ENCODE measurements at places on chromosomes 5 and 9.

DNA sequence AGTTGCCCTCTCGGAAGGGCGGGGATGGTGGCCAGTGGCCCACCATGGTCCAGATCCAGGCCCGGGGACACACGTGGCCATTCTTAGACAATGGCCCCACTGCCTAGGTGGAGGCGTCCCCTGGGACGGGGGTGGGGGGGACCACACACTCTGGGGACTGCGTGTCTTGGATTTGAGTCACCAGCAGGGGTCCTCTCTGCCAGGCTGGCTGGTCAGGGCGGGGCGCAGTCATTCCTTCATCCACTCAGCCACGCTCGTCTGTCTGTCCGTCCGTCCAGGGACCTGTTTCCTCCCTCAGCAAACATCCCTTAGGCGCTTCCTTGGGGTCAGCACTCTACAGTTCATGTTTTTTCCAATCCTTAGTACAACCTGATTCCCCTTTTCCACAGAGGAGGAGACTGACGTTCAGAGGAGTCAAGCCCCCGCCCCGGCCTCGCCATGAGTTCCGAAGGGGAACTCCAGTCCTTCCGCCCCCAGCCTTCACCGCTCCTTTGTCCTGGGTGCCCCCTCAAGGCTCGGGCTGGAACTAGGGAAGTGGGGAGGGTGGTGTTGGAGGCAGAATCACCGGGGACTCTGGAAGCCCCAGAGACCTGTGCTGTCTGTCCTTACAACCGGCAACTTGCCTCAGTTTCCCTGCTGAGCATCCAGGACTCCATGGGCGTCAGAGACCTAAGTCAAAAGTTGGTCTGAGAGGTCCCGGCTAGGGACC is 276.6 kb upstream of the MVB12B start:
- no peak for DNase-seq

- DNase-seq: no peak
Measured at GRCh38 chr5:170562875-170563228, 59.0 kb downstream of the KCNIP1 start.

DNA sequence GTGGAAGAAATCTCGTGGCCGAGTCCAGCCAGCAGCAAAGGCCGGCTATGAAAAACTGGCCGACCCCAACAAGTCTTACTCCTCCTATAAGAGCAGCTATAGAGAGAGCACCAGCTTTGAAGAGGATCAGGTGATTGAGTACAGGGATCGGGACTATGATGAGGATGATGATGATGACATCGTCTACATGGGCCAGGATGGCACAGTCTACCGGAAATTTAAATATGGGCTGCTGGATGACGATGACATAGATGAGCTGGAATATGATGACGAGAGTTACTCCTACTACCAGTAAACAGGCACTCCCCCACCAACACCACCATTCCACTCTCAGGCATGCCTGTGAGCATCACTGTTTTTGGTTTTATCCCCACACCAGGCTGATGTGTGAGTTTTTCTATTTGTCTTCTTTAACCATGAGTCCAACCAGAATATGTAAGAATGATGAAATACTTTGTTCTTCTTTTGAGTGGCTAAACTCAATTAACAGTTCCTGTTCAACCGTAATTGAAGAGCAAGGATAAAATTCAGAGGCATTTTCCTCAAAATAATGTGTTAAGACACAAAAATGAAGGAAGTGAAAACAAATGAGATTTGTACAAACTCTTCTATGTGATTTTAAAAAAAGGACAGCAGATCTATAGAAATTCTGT is 35.5 kb downstream of the RFK start:
- no peak for DNase-seq

DNA sequence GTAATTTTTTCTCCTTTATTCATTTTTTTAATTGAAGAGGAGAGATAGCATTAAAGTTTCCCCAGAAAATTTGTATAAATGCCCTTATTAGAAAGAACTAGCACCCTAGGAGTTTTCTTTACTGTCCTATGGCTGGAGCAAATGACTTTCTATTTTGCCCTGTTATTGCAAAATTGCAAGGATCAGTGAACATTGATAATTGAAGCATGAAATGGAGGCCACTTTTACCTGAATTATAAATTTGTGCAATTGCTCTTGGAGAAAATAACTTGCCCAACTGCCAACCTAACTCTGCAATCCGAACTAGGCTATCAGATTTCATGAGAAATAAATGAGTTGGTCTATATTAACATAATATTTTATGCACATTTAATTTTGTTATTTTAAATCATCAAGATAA is 111.9 kb downstream of the MTRR start:
- DNase-seq: no peak

DNA sequence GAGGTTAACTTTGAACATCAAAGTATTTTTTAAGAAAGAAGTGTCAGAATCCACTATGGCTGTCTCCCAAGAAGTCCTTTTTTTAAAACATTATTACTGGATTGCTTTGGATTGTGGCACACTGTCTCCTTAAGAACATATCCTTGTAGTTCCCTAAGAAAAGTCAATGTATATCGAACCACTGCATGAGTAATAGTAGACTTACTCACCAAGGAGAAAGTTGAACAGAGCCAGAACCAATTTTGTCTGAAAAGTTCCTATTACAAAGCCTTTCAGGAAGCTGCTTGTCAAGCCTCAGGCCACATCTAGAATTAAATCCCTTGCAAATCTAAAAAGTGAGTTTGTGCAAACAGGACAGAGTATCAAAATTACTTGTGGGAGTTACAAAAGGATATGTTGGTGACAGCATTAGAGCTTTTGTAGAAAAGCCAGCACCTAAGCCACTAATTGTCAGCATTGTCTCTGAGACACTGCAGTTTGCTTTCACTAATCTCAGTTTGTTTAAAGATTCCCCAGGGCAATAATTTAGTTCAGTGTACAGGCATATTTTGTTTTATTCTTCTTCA is 195.4 kb downstream of the MPDZ start:
- DNase-seq: no peak

Measured in central memory CD8-positive, alpha-beta T cell (primary cell).